Activated T-cell treated with anti-CD3 and anti-CD28 coated beads, Interleukin-2, amount 50 U/mL, for 24 hours (primary cell): ENCODE measurements at places on chromosomes 6 and 20.

GRCh38 chr6:113495521-113495920, 361.6 kb upstream of the MARCKS start:
- no peak for DNase-seq

DNA sequence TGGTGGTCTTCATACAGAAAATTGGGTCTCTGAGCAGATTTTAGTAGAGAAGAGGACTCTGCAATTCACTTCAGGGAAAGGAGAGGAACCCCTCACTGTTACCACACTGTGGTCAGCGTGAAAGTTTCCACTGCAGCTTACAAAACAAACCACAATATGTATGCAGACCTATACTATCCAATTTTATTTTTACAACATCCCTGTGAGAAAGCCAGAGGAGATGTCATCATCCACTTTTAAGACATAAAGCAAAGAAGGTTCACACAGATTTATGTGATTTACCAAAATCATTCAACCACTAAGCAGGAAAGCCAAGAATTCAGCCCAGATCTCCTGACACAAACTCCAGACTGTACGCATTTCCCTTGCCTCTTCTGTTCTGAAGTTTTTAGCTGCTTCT, 442.4 kb downstream of the FRK start:
- no peak for DNase-seq

DNA sequence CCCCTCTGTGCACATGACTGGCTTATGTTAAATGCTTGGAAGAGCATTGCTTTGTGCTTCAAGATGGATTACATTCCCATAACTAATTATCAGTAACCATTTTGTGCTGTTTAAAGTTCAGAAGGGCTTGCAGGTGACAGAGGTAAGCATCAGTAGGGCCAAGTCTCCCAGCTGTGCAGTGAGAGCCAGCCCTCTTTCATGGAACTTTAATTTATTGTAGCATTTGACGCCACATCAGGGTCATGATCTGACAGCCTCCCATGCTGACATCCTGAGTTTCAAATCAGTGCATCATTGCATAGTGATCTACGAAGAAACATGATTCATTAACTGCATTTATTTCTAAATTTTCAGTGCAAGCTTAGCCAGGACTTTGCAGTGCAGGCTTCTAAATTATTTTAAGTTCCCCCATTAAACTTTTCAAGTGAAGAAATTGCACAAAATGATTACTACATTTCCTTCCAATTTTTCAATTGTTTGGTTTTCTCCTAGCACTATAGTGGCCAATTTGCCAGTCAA, 380.9 kb downstream of the UTRN start:
- no peak for DNase-seq

GRCh38 chr6:73747289-73747688, 51.3 kb downstream of the CD109 start:
- no peak for DNase-seq

DNA sequence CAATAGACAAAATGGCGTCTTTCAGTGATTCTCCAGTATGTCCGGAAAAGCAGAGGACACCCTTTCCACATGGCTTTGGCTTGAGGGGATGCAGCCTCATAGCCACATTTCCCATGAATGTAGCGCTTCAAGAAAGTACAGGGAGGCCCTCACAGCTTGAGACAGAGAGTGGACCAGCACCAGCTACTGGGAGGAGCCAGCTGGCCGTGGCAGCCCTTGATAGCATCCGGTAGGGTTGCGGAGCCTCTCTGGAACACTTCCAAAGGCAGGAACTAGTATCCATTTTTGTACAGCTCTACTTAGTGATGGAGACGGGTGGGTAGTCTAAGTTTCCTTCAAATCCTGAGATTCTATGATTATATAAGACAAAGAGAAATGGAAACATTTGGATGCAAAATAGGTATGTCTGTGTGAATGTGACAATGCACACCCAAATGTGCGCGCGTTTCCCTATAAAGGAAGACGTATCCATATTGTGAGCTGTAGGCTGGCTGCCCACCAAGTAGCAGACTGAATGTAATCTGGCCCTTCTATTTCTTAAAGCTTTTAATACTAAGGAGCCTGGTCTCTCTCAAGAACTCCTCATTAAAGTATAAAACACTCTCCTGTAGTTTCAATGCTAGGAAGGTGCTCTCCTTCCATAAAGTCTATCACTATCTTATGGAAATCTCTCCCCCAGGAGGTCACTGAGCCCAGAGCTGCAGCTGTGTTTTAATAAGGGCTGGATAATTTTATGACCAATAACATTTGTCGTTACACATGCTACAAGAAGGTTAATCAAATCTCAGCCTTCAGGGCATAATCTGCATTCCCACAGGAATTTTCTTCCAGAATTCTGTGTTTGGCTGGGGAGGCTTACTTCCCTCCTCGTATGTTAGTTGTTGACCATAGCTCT, 74.0 kb downstream of the SOBP start:
- DNase-seq = no peak

- DNase-seq = no peak
These were observed 31.0 kb downstream of the E2F3 start for GRCh38 chr6:20432692-20433091.

GRCh38 chr6:156457601-156458000, 319.6 kb upstream of the ARID1B start:
- DNase-seq = no peak

DNA sequence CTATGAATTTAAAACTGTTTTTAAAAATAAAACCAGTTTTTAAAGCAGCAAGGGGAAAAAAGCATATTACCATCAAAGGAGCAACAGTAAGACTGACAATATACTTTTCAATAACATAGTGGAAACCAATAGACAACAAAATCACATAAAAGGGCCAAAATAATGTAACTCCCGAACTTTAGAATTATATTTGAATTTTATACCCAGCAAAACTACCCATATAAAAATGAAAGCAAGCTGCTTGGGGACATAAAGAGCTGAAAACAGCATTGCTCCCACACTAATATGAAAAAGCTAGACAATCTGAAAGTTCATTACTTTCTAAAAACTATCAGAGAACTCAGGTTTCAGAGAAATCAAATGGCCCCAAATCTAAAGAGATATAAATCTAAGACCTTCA, 199.4 kb upstream of the ARID1B start:
- no peak for DNase-seq

- DNase-seq = no peak
These were observed 25.6 kb upstream of the SLPI start for GRCh38 chr20:45279992-45280391.

- DNase-seq = no peak
These were observed 8.1 kb downstream of the SMAP1 start for GRCh38 chr6:70675822-70676221.

GRCh38 chr6:28212510-28213212, 12.4 kb upstream of the ZSCAN9 start:
- peak; percentile 79 for DNase-seq

DNA sequence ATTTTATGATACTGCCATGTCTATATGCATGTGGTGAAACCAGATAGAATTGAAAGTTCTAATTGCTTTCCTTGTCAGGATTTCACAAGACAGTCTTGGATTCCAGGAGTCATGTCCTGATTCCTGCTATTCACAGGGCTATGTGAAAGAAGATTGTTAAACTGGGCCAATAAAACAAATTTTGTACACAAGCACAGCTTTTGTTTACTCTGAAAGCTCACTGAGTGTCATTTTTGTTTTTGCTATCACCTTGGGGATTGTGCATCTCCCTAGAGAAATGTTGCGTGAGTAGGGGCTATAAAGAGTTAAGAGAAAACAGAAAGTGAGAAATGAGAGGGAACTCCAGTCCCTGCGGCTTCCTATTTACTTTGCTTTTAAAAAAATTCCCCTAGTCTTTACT, 627.5 kb downstream of the PKHD1 start:
- DNase-seq = no peak

DNA sequence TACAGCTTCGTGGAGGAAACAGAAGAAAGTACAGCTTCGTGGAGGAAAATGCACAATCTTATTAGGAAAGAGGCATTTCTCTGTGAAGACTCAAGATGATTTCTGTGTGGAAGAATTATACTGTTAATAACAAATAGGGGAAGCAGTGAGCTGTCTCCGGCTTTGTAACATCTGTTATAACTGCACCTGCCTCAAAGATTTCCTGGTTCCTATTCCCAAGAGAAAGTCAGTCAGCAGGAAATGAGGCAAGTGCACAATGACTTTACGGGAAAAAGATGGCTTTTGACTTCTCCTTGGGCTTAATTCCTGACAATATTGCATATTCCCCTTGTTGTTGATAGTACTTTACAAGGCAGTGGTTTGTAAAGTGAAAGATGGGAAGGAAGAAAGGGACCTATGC, 538.5 kb downstream of the BMP2 start:
- DNase-seq = no peak

DNA sequence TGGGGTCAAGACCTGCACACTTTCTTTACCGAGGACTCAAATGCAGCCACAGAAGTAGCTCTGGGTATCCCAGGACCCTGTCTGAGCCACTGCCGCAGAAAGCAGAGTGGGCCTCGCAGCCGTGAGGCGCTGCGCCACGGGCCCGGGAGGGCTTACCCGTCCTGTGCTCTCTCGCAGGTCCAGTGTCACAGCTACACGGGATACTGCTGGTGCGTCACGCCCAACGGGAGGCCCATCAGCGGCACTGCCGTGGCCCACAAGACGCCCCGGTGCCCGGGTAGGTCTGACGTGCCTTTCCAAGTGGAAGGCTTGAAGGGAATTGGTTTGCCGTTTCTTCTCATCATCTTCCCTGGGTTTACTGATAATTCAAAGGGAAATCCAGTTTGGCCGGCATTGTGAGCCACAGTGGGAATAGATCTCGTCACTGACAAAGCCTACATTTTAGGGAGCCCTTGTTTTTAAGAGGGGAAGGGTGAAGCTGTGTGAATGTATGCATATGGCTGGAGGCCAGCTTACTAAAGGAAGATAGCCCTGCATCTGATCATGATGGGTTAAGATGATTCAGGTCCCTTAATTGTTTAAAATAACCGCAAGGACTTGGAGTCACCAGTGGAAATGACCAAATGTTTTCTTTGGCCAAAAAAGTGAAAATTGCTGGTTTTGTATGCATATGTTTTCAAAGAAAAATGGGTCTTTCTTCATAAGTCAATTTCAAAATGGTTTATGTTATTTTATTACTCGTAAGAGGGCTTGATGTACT, 86.6 kb downstream of the SMOC2 start:
- DNase-seq = no peak

GRCh38 chr6:107977283-107977682, 19.3 kb upstream of the SEC63 start:
- DNase-seq = no peak

GRCh38 chr20:35597186-35597585, 18.4 kb upstream of the SPAG4 start:
- DNase-seq = no peak

DNA sequence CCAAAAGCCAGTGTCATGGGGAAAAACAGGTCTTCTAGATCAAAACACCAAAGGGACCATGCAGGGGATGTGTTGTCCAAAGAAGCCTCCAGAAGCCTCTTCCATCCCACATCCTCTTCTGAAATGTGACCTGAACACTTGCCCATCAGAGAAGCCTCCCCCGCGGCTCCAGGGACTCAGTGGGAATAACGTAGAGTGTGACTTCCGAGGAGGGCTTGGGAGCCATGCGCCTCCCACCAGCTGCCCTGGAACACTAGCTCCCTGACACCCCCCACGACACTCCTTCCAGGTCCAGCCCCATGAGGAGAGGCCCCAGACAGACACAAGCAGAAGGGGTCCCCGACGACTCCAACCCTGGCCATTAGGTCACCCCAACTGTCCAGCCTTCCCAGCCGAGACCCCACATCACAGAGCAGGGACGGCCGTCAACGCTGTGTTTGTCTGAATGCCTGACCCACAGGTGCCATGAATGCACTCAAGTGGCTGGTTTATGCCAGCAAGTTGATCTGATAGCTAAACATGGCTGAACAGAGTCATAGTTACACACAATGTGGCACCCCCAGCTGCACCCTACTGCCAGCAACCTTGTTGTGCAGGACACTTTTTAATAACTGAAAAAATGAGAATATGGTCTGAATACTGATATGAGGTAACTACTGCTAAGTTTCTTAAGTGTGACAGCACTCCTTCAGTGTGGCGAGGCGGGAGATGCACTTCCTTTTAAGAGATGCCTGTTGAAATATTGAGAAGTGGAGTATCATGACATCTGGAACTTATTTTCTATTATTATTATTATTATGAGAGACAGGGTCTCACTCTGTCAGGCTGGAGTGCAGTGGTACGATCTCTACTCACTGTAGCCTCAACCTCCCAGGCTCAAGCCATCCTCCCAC, 58.0 kb downstream of the GINS1 start:
- DNase-seq = no peak

- DNase-seq = no peak
These were observed 32.0 kb upstream of the CST7 start for GRCh38 chr20:24917056-24917455.

DNA sequence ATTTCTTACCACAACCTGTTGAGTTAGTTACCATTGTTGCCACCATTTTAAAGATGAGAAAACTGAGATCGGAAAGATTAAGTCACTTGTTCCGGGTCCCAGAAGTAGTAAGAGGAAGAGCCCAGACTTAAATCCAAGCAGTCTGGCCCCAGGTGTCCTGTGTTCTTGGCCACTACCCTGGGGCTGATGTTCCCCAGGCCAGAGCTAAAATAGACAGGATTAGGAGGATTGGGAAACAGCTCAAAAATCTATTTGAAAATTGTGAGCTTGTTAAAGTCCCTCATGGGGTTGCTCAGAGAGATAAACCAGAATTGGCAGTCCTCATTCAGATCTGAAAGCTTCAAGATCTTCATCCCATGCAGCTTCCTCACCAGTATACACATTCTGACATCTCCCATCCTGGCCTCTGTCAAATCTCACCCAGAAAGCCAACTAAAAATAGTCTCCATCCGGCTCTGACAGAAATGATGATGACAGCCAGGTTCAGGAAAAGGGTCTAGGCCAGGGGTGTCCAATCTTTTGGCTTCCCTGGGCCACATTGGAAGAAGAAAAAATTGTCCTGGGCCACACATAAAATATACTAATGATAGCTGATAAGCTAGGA, 62.0 kb downstream of the GFOD1 start:
- no peak for DNase-seq

DNA sequence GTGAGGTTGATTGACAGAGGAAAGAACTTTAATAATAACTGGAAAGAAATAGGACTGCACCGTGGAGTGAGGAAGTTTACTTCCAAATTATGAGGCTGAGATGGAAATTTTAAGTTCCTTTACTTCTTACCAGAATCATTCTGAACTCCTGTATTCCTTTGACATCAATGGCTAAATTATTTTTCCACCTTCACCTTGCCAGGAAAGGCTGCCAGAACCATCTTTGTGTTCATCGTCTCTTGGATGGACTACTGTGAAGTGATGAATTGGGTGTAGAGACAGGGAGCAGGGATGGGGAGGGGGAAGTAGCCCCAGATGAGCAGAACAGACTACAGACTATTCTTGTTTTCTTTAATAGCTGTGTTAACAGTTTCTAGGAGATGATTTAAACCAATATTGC, 102.1 kb upstream of the CEP162 start:
- no peak for DNase-seq
